NCI-H2227 treated with DMSO at 0.1 percent for 48 hours (cell line): ENCODE measurements at places on chromosomes 11 and 22.
A peak's percentile ranks its signal among the peaks of the same experiment; 100 is the strongest.

- no peak for DNase-seq
Measured at GRCh38 chr22:42697542-42698013, 23.1 kb downstream of the A4GALT start.

- DNase-seq = peak; percentile 40
Measured at GRCh38 chr11:77244277-77245027, 57.0 kb downstream of the GDPD4 start.

DNA sequence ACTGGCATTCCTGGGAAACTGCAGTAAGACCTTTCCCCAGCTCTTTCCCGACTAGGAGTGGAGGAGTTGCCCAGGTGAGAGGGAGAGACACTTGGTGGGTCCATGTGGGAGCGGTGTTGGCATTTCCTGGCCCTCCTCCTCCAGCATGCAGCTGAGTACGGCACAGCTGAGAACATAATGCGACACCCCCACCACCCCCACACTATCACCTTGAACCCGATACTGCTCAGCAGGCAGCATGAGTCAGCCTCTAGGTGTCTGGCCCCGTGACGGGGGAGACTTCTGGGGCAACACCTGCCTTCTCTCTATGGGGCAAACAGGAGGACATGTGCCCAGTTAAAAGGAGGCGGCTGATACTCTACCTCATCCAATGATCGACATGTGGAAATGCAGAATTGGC, 64.4 kb downstream of the PKNOX2 start:
- no peak for DNase-seq

- no peak for DNase-seq
Measured at GRCh38 chr11:78525720-78526119, 48.9 kb downstream of the NARS2 start.

- DNase-seq = no peak
Measured at GRCh38 chr11:5059391-5059790, at the start of gene OR52E2. Gene OR52E2, minus strand, starts transcription at chr11:5059627. Its CDS starts 0 bp downstream, at chr11:5059627.

DNA sequence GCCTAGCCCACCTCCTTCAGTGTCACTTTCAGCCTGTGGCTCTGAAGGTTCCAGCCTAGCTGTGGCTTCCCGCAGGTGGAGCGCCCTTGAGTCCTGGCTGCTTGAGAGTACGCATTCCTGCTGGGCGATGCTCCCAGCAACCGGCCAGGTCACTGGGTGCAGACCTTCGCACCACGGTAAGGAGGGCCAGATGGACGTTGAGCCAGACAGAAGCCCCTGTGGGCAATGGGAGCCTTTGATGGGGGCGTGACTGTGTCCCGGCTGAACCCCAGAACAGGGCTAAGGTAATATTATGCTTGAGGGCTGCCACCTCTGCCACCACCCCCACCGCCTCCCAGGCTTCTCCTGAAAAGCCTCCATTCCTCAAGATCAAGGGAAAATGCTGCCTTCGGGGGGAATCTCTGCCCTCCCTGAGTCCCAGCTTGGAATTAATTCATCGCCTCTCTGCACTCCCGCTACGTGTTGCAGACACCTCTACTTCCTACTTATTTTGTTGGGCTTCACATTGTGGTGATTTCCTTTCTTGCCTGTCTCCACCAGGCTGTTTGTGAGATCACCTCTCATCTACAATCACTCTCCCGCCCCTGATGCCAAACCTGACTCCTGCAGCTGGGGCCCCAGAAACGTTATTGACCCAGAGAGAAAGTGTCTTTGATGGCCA, 144.9 kb upstream of the NECTIN1 start:
- no peak for DNase-seq
